K562 (cell line): ENCODE measurements at places on chromosomes 2 and 18. TPM values are rescaled to one million over a fixed set of nuclear protein-coding genes. Genes with fewer than 3 reads are reported as not detected.
A peak's percentile ranks its signal among the peaks of the same experiment; 100 is the strongest.

LYG2 gene
- not detected in 2 replicates for total RNA-seq

EVX2 gene
- not detected in 2 replicates for total RNA-seq

DNA sequence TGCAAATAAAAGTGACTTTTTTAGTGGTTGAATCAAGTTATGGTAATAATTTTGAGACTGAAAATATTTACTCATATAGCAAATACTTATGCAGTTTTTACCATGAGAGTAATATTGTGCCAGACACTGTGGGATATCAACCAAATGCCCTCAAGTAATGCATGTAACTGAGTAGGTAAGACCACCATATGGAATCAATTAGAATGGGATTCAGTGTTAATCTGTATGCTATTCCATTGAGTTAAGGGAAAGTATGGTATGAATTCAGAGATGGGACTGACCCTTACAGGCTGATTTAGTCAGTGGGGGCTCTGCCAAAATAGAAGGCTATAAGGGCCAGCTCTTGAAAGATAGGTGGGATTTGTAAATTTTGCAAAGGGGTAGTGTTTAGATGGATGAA lies 131.6 kb downstream of the CCDC85A start:
- H3K27me3 ChIP-seq: no peaks in the 10 kb centered on the region
- H3K4me1 ChIP-seq: no peaks in the 10 kb centered on the region
- no peaks in the 10 kb centered on the region for H3K36me3 ChIP-seq
- no peak for DNase-seq

GRCh38 chr2:126662621-126663020 lies 6.7 kb downstream of the GYPC start:
- peaks cover 85% of the 10 kb centered on the region for H3K36me3 ChIP-seq
- DNase-seq: no peak
- H3K4me1 ChIP-seq: peaks cover 76% of the 10 kb centered on the region
- H3K27ac ChIP-seq: peak overlapping the region; percentile 45; the same call in 1 of the 3 replicates
- no peaks in the 10 kb centered on the region for H3K27me3 ChIP-seq
- no peak overlapping the region for H3K4me3 ChIP-seq
